Omental fat pad (tissue), 4 donors: ENCODE measurements at places on chromosomes 1 and 21. TPM values are rescaled to one million over a fixed set of nuclear protein-coding genes. Genes with fewer than 3 reads are reported as not detected.

- no peak for DNase-seq
Measured at GRCh38 chr1:2316451-2316961, 74.8 kb downstream of the MORN1 start.

DNA sequence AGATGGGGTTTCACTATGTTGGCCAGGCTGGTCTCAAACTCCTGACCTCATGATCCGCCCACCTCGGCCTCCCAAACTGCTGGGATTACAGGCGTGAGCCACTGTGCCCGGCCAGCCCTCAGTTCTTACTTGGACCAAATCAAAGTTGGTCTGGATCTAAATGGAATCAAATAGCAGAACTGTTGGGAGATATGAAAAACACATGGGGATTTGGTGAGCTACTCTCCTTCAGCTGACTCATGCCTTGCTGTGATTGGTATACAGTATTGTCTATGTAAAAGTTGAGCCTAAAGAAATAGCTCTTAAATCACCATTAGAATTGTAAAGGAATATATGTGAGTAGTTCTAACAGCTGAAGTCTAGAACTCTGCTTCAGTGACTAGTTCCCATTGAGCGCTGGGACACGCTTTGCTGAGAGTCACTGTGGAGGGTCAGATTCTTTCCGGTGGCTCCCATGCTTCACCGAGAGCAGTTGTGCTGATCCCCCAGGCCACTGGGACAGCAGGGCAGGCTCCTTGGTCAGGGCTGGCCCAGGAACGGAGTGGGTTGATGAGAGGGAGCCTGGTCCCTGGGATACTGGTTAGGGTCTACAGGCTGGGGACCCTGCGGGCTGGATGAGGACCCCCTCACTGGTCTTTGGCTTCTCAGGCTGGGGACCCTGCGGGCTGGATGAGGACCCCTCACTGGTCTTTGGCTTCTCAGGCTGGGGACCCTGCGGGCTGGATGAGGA is 14.0 kb downstream of the PKNOX1 start:
- no peak for DNase-seq

The FBXO42 gene
- 20.0 TPM for total RNA-seq

DNA sequence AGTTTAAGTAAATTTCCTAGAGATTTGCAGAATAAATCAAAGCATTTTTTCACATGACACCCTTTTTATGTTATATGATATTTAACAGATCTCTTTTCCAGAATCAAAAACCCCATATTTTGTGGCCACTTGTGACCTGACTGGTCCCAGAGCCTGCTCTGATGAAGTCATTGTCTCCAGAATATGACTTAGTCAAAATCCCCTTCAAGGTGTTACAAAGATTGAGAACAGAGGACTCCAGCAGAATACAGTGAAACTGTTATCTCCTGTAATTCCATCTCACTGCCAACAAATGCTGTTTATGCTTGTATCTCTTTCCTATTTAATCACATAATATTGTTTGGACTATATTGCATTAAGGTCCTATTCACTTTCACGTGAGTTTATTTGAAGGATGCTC is 25.6 kb downstream of the RGS1 start:
- no peak for DNase-seq

- no peak for DNase-seq
Measured at GRCh38 chr1:73034271-73034670, 751.9 kb upstream of the NEGR1 start.

- no peak for DNase-seq
Measured at GRCh38 chr1:156599811-156600210, 1.5 kb downstream of the GPATCH4 start.

The TINAGL1 gene
- total RNA-seq: 187 TPM

DNA sequence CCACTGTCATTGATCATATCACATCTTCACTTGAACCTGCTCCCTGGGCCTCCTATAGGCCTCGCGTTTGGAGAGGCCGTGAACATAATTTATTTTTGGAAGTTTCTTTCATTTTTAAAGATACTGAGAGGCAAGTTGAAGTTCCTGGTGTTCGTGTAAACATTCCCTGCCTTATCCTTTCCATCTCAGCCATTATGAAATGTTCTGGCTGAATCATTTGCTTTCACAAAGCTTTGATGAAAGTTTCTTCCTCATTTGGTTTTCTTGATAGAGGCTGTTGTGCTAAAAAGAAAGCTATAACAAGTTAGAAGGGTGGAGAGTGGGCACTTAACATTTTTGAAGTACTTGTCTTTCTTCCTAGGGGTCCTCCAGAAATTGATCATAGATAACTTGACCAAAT is 15.5 kb downstream of the CAMTA1 start:
- no peak for DNase-seq

GRCh38 chr1:84350550-84350949 is 47.7 kb upstream of the DNASE2B start:
- DNase-seq: no peak

The VASH2 gene
- total RNA-seq: 1.2 TPM

The NFASC gene
- total RNA-seq: 10.6 TPM

GRCh38 chr1:83741348-83741747 is 257.6 kb downstream of the TTLL7 start:
- no peak for DNase-seq

DNA sequence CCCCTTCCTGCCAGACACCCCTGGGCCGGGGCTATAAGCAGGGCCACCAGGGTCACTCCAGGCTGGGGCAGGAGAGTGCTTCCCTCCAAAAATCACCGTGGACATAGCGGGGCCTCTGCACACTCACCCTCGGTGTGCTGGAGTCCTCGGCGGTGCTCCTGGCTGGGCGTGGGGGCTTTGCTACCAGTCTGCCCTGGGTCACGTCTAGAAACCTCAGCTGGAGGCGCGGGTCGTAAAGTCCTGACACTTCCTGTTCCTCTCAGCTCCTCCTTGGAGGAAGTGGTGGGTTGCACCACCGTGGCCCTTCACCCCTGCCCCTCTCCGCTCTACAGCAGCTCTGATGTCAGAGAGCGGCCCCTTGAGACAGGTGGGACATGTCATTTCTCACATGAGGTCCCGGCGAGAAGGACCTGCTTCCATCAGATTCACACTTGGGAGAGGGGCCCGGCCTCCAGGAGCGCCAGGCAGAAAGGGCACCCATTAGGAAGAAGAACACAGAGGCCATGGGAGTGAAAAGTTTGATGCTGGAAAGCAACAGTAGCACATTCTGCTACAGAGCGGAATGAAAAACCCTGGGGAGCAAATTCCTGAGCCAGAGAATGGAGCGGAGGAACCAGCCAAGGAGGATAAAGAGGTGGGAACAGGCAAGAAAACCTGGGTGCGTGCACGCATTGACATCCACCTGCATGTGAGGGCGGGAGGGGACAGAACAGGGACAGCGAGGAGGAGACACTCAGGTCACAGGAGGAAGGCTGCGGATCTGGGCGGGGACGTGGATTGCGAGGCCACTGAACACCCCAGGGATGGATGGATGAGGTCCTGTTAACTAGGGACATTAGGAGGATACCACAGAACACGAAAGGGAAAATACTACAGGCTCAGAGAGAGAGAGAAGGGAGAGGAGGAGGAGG is at the start of gene ITGB2:
Gene ITGB2, minus strand, starts transcription at position 206 of the 911 bp plus-strand sequence. CDS start 10,117 bp downstream, outside the sequence.
- no peak for DNase-seq

GRCh38 chr1:241411776-241412338 is 54.9 kb upstream of the RGS7 start:
- no peak for DNase-seq

DNA sequence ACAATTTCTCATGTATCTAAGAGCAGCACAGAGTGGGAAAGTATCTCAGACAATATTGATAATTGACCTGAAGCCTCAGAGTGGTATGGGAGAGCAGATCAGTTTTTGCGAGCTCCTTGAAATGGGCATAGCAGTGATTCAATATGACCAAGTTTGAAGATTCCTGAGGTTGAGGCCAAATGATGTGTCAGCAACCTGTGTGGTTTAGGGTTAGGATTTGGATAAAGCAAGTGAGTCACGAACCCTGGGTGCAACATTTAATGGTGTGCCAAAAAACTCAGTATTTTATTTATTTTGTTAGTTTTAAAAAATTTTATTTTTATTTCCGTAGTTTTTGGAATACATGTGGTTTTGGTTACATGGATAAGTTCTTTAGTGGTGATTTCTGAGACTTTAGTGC is 92.5 kb upstream of the C21orf91 start:
- DNase-seq: no peak

The PLXNA2 gene
- 21.7 TPM for total RNA-seq

DNA sequence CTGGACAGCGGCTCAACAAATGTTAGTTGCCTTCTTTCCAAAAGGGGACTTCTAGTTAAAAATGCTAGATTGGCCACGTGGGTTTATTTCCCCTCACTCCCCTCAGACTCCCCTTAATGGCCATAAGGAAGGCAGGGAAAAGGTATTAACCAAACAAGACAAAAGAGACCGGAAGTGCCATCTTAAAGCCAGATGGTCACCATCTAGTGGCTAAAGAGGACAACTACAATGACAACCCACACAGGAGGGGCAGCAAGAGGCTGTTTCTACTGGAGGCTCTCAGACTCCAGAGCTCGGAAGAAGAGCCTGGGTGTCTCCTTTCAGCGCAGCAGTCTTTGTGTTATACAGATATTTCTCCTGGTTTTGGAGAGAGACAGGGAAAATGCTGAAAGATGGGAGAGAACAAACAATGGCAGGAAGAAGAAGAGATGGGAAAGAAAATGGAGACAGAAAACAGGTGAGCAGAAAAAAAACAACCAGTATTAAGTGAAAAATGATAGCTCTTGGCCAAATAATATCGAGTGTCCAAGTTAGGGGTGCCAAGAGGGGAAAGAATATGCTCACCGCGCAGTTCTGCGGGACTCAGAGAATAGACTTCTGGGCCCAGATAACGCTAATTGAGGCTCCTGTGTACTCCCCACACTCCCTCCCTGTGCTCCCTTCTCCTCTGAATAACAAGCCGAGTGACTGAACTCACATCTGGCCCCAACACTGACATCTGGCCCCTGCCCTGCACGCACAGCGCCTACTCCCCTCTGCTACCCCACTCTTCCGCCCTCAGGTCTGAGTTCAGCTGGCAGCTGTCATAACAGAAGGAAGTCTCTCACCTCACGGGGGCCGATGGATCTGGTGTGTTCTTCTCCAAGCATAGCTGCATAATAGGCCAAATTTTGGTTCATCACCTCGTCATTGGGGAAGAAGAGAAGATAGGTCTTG is 9.6 kb downstream of the P3H1 start:
- no peak for DNase-seq

The CALML6 gene
- not detected for total RNA-seq
